ENCODE measurements at places on chromosomes 16 and 17. TPM values are rescaled to one million over a fixed set of nuclear protein-coding genes. Genes with fewer than 3 reads are reported as not detected.

GRCh38 chr16:84314373-84314772 lies 19.7 kb downstream of the WFDC1 start:
- no peak for DNase-seq

GRCh38 chr16:27723711-27724481 lies 174.0 kb downstream of the KATNIP start:
- DNase-seq = no peak

The BCL6B gene
- total RNA-seq = not detected

DNA sequence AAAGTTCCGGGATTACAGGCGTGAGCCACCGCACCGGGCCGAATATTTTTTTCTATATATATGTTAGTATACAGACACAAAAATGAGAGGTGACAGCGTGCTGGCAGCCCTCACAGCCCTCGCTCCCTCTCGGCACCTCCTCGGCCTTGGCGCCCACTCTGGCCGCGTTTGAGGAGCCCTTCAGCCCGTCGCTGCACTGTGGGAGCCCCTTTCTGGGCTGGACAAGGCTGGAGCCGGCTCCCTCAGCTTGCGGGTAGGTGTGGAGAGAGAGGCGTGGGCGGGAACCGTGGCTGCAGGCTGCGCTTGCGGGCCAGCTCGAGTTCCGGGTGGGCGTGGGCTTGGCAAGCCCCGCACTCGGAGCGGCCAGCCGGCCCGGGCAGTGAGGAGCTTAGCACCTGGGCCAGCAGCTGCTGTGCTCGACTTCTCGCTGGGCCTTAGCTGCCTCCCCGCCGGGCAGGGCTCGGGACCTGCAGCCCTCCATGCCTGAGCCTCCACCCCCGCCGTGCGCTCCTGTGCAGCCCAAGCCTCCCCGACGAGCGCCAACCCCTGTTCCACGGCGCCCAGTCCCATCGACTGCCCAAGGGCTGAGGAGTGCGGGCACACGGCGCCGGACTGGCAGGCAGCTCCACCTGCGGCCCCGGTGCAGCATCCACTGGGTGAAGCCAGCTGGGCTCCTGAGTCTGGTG lies 1.9 kb upstream of the DPEP3 start:
- DNase-seq = no peak

The TEKT5 gene
- not detected for total RNA-seq

DNA sequence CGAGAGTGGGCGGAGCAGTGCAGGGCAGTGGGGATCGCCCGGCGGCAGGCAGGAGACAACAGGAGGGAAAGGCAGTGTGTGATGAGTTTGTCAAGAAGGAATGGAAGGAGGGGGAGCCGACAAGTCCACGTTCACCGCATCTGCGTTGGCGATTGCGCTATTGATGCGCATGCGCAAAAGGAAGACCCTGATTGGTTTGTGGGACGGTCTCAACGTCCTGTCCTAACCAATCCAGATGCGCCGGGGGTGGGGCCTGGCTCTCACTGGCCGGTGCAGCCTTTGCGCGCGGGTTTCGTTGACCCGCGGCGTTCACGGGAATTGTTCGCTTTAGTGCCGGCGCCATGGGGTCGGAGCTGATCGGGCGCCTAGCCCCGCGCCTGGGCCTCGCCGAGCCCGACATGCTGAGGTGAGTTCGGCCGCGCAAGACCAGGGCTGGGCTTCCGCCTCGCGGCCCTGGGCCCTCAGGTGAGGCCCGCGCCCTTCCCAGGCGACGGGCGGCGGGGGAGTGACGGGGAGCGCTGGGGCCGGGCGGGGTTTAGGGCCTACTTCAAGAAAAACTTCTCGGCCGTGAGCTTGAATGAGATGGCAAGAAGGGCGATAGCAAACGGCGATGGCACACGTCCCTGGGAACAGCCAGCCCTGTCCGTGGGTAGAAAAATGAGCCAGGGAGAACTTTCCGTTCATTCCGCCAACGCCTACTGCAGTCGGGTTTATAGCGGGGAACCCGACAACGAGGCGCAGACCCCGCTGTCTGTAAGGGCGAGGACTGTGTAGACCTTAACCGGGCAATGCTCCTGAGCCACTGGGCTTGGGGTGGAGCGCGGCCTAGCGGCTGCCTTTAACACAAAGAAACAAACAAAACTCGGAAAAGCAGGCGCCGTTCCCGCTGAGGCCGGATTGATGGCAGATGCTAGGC lies at the start of gene ORC6:
Gene ORC6, plus strand, starts transcription at position 295 of the 916 bp plus-strand sequence. Its CDS starts 47 bp downstream, at position 342.
- DNase-seq = peak; percentile 97

The ENO3 gene
- 17.6 TPM for total RNA-seq

GRCh38 chr17:67050066-67050465 lies 5.7 kb downstream of the CACNG1 start:
- DNase-seq = no peak

- DNase-seq = peak; percentile 64
These were observed 15.6 kb upstream of the ZFPM1 start for GRCh38 chr16:88437367-88437964.

- DNase-seq = no peak
These were observed 188.6 kb downstream of the RBFOX3 start for GRCh38 chr17:79422236-79422635.

DNA sequence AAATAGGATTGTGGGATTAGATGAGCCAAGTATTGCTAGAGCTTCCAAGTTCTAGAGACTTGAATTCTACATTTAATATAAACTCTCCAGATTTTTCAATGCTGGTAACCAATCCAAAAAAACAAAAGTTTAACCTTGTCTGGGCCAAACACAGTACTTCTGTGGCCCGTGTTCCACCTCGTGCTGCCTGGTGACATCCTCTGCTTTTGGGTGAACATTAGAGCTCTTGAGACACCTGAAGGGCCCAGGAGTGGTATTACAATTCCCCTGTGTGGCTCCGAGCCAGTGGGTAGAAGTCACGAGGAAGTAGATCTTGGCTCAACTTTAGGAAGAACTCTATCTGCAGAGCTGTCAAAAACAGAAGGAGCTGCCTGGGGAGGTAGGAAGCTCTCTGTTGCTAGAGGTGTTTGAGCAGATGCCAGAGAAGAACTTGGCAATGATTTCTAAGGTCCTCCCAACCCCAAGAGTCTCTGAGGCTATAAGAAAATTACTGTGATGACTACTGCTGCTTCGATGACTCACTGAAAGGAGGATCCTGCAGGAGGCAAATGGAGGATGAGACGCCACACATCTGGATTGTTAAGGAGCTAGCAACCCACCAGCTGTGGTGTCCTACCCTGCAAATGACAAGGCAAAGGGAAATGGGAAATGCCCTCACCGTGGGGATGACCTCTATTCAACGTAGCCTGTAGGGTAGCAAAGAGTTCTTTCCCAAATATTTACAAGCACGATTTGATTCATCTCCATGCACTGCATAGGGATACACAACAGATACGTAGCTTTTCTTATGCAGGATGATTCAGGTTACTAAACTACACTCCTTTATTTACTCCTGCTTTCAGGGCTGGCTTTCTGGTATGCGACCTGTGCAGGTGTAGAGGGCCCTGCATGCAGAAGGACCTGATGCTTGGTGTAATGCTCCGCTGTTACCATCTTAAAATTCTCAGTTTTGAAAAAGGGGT lies 45.8 kb upstream of the GAS7 start:
- DNase-seq = no peak

GRCh38 chr16:81167851-81168250 lies 70.6 kb upstream of the BCO1 start:
- no peak for DNase-seq

- DNase-seq = no peak
These were observed 10.6 kb downstream of the RHBDL3 start for GRCh38 chr17:32276171-32276601.

GRCh38 chr17:37107406-37108083 lies 158.8 kb downstream of the AATF start:
- no peak for DNase-seq

The GAS2L2 gene
- 0.27 TPM for total RNA-seq

GRCh38 chr16:55662644-55663031 lies 6.8 kb downstream of the SLC6A2 start:
- no peak for DNase-seq

DNA sequence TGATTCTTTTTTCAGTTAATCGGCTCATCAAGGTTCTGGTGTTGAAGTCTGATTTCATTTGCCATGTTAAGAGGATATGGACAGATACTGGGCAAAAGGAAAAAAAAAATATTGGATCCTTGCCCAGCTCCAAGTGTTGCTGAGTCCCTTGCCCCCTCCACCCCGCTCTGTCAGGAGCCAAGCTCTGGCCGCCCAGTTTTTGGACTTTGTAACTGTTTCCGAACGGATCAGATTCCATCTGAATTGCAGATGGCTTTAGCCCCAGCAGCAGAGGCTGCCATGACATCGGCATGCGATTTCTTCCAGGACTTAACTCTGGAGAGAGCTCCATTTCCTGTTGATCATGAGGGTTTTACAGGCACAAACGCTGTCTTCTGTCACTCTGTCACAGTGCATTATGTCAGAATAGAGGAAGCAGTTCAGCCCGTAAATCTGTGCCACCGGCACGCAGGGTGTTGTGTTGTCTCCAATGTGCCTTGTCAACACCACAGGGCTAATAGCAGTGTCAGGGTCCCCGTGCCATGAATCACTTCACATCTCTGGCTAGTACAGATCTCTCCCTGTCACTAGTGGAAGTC lies 615.6 kb downstream of the MAF start:
- DNase-seq = no peak

DNA sequence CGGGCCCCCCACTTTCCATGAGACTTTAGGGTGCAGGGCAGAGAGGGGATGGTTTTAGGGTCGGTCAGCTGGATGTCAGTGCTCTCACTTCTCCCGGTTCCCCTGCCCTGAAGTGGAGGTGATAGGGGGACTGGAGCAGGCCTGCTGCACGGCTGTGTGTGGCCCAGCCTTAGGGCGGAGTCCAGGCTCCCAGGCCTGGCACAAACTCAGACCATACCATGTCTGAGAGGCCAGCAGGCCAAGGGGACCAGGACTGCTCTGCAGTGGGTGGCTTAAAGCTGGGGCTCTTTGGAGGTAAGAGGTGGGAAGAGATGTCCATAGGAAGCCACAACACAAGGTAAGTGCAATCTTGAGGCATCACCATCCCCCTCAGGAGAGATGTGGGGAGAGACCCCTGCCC lies 8.3 kb downstream of the TFAP4 start:
- no peak for DNase-seq

- DNase-seq = no peak
These were observed 33.8 kb downstream of the TRPV2 start for GRCh38 chr17:16449121-16449570.
